ENCODE measurements at places on chromosomes 16 and 17.

- peak; percentile 20 for DNase-seq
These were observed 7.4 kb upstream of the LGALS9 start for GRCh38 chr17:27623614-27624013.

- no peak for DNase-seq
These were observed 3.3 kb downstream of the AKAP1 start for GRCh38 chr17:57088298-57088697.

- no peak for DNase-seq
These were observed 28.1 kb upstream of the PECAM1 start for GRCh38 chr17:64418506-64419339.

DNA sequence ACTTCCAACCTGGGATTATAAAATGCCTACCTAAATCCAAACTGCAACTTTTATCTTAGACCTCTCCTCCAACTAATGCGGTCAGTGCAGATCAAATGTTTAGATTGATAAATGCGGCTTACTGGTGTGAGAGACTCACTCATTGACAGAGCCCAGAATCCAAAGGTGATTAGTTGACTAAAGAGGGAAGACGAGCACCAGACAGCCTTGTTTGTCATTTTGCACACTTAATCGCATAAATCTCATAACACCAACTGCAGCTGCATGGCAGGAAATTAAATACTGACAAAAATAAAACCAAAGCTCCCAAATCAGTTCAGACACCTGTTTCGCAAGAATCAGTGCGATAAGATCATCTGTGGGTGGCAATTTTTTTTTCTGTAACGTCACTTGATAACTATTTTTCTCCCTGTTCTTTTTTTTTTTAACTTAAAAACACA is 35.9 kb downstream of the NACA2 start:
- no peak for DNase-seq

- no peak for DNase-seq
These were observed 59.0 kb upstream of the MED9 start for GRCh38 chr17:17417718-17418181.

DNA sequence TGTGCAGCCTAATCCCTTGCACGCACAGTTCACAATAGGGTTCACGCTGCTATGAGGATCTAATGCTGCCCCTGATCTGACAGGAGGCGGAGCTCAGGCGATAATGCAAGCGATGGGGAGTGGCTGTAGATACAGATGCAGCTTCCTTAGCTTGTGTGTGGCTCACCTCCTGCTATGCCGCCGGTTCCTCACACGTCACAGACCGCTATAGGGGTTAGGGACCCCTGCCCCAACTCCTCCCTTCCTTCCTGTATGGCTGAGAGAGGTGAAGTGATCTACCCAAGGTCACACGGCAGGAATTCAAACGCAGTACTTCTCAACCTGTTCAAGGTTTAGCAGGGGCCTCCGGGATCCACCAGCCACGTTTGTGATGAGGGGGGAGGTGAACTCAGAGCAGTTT is 13.4 kb upstream of the PLLP start:
- DNase-seq: peak; percentile 74

GRCh38 chr17:49545007-49545660 is 30.5 kb upstream of the NXPH3 start:
- DNase-seq: peak; percentile 24

DNA sequence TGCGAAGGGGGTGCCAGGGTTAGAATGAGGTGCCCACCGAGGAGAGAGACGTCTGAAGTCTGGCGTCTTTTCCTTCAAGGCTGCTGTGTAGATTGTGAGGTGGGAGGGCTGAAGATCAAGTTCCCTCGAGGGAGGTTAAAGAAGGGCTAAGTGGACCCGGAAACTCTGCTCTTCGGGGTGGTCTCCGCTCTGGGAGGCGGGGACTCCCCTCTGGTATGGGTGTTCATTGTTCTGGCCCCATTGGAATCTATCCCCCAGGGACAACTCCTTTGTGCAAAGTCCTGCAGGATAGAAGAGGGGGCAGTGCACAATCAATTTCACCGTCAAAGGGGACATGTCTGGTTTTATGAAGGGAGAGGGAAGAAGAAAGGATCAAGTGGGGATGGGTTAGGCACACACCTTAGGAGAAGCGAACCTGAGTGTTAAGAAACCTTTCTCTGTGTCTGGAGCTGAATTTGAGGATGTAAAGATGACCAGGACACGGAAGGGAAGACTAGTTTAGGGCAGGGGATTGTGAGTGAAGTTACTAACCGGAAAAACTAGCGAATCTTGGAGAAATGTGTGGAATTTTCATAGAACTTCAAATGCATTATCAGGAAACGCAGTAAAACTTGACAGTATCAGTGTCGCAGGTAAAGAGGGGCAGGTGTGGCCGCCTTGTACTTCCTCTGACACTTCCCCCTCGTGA is 809 bp upstream of the RAB34 start:
- DNase-seq: no peak

DNA sequence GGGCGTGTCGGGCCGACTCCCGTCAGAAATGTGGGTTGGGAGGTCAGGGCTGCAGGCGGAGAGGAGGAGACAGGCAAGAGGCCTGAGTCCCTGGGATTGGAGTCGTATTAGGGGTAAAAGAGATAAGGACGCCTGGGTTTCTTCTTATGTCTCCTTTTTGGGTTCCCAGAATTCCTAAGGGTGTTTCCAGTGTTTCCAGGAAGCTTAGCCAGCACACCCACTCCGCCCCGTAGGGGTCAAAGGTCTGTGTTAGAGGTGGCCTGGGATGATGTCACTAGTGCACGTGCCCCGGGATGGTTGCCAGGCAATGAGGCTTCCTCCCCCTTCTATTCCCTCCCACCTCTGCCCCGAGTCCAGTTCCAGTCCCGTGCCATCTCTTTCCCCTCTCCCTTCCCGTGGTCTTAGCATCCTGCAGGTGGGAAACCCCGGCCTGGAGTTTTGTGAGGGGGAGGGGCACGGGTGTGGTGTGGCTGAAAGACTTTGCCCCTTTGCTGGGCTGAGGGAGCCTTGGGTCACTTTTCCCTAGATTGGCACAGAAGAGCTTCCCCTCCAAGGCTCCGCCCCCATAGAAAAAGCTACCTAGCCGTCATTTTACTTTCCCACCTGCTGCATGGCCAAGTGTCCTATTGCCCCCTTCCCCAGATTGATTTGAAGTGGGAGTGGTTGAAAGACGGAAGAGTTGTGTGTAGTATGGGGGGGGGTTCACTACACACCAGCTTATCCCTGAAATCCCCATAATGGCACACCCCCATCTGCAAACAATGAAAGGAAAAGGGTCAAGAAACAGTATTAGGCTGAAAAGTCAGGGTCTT is 2.8 kb downstream of the KDM6B start:
- peak; percentile 90 for DNase-seq

GRCh38 chr17:14118951-14119350 is 49.6 kb downstream of the COX10 start:
- DNase-seq: no peak

GRCh38 chr17:44081681-44082080 is 11.1 kb downstream of the G6PC3 start:
- DNase-seq: no peak
